ENCODE measurements at places on chromosomes 5 and 9.

- DNase-seq: no peak
Measured at GRCh38 chr5:80482578-80482977, 5.3 kb upstream of the FAM151B start.

DNA sequence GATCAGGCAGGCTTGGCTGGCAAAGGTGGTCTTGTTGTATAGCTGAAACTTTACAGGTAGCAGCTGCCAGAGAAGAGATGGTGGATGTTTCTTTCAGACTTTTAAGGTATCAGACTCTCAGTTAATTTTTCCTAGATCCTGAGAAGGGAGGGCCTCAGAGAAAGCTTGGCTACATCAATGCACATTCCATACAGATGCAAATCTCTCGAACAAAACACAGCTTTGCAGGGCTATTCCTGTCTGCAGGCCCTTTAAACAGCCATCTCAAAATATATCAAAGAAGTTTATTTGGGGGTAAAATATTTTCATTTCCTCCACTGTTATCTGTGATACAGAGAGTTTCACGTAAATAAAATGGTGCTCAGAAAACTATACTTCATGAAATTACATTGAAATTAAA lies 1584.4 kb downstream of the EFNA5 start:
- no peak for DNase-seq

- no peak for DNase-seq
Measured at GRCh38 chr9:110290001-110290400, 33.7 kb upstream of the TXN start.

DNA sequence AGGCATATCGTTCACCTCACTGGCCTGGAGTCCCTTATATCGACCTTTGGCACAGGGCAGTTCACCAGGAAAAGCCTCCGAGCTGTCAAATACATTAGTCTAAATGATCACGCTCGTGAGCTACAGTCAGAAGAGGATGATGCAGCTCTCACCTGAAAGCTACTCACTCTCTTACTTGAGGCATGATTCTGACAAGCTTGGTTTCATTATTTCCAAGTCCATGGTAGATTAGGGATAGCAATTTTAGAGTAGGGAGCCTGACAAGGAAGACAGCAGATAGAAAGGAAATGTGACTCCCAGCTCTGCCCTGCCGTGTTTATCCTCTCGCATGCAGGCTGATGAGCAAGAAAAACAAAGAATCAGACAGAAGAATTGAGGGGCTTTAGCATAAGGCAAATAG lies 98.0 kb upstream of the MAP1B start:
- DNase-seq: no peak

DNA sequence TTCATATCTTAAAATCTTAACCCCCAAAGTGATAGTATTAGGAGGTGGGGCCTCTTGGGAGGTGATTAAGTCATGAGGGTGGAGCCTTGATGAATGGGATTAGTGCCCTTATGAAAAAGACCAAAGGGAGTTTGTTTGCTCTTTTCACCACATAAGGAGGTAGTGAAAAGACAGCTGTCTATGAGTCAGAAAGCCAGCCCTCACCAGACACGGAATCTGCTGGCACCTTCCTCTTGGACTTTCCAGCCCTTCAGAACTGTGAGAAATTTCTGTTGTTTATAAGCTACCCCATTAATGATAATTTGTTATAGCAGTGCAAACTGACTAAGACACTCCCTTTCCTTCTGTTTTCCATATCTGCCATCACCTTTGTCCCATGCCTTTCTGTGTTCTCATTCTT lies 20.8 kb downstream of the IFNB1 start:
- DNase-seq: no peak

- DNase-seq: no peak
Measured at GRCh38 chr9:116342061-116342460, 188.5 kb downstream of the PAPPA start.

DNA sequence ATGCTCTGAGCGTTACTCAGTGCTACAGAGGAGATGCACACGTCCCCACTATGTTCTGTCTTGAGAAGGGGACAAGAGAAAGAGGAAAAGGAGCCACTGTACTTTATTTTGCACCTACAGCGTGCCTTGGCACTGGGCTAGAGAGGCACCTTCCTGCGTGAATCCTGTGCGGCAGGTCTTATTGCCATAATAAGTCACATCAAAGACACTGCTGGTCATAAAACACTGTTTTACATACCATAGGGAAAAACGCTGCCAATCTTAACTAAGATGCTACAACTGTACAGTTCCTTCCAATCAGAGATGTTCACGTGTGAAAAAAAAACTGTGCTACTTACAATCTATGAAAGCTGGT lies 48.1 kb downstream of the NEURL1B start:
- no peak for DNase-seq

DNA sequence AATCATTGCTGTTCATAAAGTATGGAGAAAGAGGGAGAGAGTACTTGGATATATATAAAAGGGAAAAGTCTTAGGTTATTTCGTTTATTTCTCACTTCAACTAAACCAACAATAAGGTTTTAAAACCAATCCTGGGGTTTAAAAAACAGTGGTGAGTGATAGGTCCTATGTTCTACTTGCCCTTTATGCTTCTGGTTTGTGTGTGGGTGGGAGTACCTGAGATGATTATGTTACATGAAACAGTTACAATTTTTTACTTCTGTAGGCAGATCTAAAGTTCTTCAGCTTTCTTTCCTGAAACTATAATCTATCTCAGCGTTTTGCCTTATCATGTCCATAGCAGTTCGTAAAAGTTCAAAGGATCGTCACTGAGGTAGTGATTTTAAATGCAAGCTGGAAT lies 49.2 kb downstream of the STX17 start:
- DNase-seq: no peak
